ENCODE measurements at places on chromosomes 13 and 19.

DNA sequence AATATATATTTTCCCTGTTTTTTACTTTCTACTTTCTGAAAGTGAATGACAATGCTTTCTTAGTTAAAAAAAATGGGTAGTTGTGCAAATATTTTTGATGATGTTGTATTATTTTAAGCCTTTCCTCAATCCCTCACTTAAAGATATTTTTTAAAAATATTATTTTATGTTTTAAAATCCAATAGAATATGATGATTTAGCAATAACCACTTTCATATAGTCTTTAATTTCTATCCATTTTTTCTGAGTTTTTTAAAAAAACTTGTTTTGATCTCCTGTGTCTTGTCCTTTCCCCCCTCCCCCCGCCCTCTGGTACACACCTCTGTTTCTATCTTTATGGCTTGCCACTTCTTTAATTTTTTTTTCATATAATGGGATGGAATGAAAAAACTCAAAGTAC is 362.0 kb upstream of the SLITRK6 start:
- no peak for DNase-seq

GRCh38 chr13:88592105-88592504 is 920.9 kb downstream of the SLITRK5 start:
- DNase-seq: no peak

GRCh38 chr19:14118165-14119051 is 846 bp upstream of the PRKACA start:
- DNase-seq: peak; percentile 93

- no peak for DNase-seq
Observed at GRCh38 chr19:4910594-4911281, 1.4 kb downstream of the UHRF1 start.

DNA sequence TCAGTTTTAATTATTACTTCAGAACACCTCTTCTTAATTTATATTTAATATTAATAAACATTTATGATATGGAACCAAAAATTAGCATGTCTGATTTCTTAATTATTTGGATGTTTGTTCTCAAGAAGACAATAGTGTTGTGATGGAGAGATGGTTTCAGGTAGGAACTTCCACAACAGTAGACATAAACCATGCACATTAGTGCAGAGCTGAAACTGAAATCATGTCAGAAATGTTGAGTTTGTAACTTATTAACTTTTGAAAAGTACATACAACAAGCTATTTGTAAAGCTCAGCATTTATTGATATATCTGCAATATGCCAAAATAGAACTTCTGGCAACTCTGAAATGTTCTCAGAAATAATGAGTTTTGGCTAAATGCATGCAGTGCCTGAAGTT is 11.8 kb upstream of the EDNRB start:
- DNase-seq: no peak

- peak; percentile 89 for DNase-seq
Observed at GRCh38 chr13:99970651-99971575, 654 bp downstream of the ZIC5 start.

DNA sequence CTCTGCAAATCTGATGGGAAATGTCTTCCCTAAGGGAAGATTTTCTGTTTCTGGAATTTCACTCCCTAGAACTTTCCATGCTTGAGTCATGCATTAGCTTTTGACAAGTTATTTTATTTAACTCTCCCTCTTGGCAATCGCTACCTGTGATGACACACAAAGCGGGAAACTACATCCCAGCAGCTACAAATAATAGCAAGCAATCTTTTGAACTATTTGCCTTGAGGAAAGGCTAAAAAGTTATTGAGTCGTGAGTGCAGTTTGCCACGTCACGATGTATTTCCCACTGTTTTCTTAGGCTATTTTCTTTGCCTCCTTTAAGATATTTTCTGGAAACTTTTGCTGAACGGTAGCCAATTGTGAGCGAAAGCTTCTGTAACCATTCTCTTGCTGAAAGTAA is 353.3 kb upstream of the HTR2A start:
- no peak for DNase-seq

- no peak for DNase-seq
Observed at GRCh38 chr13:40114305-40114896, 458.9 kb downstream of the COG6 start.

- DNase-seq: no peak
Observed at GRCh38 chr13:30923418-30923817, 9.0 kb upstream of the TEX26 start.

- no peak for DNase-seq
Observed at GRCh38 chr19:45784096-45784495, 1.8 kb upstream of the DMPK start.

DNA sequence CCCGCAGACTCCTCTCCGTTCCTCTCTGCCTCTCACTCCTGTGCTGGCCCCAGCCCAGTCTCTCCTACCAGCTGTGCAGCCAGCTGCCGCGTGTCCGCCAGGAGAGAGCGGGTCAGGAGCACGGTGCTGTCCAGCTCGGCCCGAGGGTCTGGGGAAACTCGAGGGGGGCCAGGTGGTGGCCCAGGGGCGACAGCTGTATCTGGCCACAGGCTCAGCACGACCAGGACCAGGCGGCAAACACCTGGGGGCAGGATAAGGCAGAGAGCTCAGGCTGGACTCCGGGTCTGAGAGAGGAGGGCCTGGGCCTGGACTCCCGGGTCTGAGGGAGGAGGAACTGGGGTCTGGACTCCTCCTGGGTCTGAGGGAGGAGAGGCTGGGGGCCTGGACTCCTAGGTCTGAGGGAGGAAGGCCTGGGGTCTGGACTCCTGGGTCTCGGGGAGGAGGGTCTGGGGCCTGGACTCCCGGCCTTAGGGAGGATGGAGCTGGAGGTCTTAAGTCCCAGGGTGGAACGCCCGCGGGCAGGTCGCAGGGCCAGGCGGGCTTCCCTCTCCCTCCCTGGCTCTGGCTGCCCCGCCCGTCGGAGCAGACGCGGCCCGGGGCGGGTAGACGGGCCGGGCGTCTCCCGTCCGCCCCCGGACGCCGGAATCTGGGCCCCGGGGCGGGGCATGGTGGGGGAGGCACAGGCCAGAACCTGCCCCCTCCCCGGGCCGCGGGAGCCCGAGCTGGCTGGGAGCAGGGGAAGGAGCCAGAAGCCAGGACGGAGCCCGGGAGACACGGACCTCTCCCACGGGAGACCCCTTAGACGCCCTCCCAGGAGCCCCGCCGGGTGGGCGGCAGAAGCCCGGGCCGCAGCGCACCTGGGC is 1.3 kb downstream of the IL11 start:
- DNase-seq: peak; percentile 40

DNA sequence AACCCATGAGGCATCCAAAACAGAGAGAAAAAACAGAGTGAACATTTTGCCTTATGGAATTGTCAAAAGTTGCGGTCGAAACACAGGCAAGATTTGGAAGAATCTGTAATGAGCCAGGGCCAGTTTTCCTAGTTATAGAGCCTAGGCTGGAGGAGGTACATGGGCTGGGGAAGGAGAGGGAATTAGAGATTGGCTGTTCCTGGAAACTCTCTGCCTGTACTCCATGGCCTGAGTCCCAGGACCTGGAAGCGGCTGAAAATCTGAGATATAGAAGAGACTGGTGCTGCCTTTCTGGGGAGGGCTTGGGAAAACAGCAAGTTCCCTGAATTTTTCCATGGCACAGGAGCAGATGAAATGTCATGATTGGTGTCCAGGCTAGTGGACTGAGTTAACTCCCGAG is 122.8 kb upstream of the KLF12 start:
- DNase-seq: no peak

- DNase-seq: peak; percentile 23
Observed at GRCh38 chr19:47315125-47315821, 5.6 kb downstream of the C5AR1 start.

DNA sequence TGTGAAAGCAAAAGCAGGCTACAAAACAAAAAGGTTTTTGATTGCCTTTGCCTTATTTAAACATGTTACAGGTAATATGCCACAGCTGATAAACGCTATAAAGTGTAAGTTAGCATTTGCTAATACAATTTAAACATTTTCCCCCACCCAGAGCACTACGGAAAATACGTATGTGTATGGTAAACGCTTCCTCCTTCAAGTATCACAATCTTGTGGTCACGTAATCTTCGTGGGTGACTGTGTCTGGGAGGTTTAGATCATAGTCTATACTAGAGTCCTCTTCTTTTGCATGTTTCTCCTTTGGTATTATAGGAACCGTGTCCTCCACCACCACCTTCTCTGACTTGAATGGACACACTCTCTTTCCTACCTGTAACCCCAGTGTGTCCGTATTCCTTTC is 38.1 kb upstream of the POSTN start:
- no peak for DNase-seq

DNA sequence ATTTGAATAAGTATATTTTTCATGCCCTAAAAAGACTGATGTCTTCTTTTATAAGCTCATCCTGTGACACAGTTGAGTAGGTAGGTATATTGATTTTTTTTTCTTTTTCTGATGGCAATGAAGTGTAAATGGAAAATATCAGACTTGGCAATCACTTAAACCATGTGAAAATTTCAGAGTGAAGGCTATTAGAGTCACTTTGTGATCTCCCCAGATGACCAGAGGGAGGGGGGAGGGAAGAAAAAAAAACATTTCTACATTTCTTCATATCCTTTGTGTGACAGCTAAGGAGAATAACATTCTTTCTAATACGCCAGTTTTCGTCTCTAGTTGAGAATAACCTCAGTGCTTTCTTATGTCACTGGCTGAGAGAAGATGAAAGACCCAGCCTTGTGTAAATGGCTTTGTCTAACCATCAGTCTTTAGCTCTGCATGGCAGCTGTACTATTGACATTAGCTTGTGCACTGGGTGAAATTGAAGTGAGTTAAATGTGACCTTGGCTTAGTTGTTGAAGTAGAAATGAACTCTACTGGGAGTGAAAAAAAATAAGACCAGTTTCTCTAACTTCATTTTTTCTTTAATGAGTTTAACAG is 332.1 kb upstream of the DACH1 start:
- peak; percentile 27 for DNase-seq

DNA sequence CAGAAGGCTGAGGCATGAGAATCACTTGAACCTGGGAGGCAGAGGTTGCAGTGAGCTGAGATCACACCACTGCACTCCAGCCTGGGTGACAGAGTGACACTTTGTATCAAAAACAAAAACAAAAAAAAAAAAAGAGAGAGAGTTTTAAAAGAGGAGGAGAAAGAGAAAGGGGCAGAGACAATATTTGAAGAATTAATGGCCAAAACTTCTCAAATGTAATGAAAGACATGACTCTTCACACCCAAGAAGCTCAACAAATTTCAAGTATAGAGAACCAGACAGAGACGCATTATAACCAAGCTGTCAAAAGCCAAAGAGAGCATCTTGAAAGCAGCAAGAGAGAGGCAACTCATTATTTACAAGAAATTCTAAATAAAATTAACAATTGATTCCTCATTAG is 36.9 kb upstream of the USP12 start:
- no peak for DNase-seq

DNA sequence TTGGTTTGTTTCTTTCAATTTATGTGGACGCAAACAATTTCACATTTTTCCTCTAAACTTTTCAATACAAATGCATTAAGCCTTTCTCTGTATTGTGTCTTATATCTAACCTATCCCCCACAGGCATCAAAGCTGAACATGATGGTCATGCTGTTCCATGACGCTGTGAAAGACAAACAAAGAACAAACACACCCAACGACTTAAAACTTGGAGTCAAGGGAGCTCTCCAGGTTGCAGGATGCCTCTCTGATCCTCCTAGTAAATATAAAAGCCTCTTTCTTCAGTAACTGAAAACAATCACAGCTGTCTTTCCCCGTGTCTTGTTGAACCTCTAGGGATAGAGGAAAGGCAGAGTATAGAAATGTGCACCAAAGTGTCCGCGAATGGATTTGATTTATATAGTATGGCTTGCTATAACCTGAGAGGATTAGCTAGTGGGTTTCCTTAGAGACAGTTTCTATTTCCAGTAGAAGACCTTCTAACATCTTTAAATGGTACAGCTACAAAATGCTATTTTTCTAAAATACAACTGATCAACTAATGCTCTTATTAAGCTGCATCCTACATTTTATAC is 43.1 kb downstream of the PCDH9 start:
- no peak for DNase-seq

DNA sequence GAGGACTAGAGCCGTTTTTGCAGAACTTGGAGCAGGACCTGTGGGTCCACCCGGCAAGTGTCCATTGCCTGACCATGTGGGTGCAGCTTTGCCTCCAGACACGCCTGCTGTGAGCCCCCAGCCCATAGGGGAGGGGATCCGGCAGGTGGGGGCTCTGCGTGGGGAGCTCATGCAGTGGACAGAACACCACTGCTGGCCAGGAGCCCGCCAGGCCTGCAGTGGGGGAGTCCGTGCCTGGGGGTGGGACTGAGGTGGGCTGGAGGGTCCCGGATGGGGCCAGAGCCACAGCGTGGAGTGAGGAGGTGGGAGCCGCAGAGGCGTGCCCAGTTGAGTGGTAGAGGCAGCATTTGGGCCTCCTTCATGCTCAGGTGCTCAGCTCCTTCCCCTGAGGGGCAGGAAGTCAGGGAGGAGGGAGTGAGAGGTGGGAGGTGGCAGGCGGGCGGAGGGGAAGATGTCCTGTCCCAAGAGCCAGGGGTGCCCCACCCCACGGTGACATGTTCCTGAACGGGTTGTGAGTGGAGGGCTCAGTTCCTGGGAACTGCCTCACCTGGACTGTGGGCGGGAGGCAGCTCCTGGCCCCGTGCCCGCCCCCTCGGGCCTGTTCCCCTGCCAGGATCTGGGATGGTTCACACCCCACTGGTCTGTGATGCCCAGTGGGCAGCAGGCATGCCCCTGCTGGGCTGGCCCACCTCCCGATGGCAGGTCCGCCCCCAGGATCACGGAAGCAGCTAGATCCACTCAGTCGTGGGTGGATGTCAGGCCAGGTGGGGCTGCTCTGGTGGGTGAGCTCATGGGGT is 8.8 kb downstream of the ADAT3 start:
- no peak for DNase-seq

DNA sequence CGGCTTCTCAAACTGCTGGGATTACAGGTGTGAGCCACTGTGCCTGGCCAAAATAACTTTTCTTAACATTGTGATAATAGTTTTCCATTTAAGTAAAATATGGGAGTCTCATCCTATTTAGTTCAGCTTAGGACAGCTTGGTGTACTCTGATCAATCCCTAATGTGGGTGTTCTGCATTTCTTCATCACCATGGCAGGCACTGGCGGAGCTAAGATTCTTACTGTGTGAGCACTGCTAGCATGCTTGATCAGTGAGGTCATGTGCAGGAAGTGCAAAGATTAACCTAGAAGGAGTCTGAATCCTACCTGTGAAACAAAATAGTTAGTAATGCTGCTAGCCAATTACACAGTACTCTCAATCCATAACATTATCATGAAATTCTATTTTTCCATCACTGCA is 1684.2 kb upstream of the SLC10A2 start:
- DNase-seq: no peak

DNA sequence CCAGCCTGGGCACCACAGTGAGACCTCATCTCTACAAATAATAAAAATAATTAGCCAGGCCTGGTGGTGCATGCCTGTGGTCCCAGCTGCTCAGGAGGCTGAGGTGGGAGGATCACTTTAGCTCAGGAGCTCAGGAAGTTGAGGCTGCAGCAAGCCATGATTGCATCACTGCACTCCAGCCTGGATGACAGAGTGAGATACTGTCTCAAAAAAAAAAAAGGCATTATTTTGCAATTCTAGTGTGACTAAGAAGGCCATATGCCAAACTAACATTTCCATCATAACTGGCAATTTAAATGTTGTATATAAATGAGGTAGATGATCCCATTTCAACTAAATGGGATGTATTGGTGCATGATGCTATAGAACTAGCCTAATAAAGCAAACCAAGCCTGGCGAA is 632.8 kb upstream of the KLF12 start:
- DNase-seq: no peak

- DNase-seq: no peak
Observed at GRCh38 chr19:54047616-54048015, 16.1 kb downstream of the VSTM1 start.
